ENCODE measurements at places on chromosomes 7 and 10.

- DNase-seq: no peak
These were observed 18.1 kb upstream of the PAXIP1 start for GRCh38 chr7:155020996-155021395.

DNA sequence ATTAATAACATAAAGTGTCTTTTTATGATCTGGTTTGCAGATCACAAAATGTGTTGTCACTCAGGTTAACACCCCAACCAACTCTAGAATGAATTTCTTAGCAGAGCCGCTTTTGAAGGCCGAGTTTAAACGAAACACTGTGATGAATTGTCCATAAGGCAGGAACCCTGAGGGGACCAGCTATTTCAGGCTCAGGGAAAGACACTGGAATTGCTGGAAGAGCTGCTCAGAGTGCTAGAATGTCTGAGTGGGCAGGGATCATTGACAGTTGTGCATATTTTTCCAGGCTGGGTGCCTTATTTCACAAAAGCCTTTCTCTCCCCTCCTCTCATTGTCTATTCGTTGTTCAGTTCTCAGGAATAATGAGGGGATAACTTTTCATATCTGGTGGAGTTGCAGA lies 68.7 kb upstream of the PRKG1 start:
- no peak for DNase-seq

DNA sequence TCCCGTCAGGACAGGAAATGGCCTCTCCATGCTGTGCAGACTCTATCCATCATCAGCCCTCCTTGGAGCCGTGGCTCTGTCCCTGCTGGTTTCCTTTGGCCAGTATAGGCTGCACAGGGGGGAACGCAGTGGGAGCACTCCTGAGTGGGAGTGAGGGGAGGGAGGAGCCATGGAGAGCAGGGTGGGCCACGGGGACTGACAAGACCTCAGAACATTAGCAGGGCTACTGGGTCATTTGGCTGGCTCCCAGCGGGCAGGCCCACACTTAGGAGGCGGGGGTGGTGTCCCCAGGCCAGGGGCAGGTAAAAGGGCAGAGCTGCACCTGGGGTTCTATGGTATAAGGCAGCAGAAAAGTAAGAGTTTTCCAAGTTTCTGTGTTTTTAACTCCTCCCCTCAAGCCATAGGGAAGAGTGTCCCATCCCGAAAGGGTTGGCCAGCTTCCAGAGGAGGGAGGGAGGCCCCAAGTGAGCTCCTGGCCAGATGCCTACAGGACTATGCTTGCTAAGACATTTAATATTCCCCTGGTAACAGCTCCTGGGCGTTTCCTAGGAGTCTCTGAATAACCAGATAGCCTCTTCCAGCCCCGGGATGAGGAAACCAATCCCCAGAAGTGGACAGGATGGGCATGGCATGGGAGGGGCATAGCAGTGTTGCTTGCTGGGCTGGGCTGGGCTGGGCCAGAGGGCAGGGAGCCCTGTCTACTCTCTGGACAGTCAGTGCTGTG lies 5.5 kb upstream of the OPN4 start:
- no peak for DNase-seq

DNA sequence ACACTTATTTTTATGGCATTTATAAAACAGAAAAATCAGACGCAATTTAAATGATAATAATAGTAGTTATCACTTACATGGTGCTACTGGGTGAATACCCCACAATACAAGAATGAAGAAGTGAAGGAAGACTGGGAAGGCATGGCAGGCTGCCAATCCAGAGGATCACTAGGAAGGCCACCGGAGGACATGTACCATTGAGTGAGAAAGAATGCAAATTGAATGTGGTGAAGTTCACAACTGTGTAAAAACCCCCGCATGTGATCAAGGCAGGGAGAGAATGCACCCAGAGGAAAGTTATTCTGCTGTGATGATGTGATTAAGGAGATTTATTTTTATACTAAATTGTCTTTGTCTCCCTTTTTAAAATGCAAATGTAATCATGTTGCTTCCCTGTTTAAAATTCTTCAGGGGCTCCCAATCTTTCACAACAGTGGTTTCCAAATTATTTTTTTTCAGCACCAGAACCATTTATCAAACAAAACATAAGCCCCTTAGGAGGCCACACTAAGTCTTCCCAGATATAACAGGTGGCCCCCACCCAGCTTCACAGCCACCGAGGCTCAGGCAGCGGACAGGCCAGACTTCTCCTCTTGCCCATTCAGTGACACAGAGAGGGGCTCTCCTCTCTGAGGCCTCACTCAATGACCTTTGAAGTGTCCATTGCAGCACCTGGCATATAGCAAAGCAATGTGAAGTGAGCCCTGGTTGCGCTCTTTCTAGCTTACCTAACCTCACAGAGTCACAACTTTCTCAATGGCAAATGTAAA lies 59.6 kb downstream of the FRMPD2 start:
- DNase-seq: no peak

DNA sequence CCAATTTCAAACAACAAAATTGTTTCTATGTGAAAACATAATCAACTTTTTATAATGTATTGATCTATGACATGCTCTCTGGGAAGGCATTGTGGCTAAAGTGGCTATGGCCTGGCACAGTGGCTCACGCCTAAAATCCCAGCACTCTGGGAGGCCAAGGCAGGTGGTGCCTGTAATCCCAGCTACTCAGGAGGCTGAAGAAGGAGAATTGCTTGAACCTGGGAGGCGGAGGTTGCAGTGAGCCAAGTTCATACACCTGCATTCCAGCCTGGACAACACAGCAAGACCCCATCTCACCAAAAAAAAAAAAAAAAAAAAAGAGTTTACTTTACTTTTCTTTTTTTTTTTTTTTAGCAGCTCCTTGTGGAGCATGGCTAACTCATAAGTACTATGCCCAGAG lies 38.9 kb upstream of the CPN1 start:
- no peak for DNase-seq

GRCh38 chr7:100835903-100836811 lies 8.8 kb upstream of the EPHB4 start:
- no peak for DNase-seq

DNA sequence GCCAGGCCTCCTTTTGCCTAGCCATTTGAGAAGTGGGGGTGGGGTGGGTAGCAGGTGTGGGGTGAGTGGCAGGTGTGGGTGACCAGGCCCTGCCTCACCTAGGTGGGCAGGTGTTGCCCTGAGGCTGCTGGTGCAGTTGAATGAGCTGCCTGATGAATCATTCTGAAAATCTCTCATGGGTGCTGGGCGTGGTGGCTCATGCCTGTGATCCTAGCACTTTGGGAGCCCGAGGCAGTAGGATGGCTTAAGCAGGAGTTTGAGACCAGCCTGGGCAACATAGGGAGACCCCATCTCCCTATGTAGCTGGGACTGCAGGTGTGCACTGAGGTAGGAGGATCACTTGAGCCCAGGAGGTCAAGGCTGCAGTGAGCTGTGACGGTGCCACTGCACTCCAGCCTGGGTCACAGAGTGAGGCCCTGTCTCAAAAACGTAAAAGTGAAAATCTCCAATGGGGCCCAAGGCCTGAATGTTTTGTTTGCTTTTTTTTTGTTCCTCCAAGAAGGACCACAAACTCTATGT lies 17.7 kb downstream of the TSPAN14 start:
- DNase-seq: no peak

DNA sequence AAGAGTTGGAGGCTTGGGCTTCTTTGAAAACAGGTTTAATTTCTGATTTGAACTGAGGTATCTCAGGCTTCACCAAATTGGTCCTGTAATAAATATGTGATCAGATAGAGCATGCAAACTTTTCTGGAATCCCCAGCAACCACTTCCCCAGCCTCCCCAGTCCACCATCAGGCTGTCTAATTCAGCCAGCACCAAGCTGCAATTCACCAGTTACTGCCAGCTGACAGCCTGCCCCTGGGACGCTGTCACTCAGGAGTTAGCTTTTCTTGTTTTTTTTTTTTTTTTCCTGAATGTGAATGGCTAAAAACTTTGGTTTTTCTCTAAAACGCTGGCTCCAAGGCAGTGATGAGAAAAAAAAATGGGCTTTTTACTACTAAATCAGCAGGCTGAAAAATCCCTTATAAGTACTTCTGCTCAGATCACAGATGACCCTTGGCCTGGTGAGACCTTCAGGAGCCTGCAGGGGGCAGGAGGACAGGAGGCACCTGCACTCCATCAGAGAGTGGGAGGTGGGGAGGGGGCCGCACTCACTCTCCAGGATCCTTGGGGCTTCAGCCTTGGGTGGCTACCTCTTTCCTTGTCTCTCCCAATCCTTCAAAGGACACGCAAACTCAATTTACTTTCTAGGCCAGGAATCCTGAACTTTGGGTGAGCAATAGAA lies 349.4 kb downstream of the GATA3 start:
- DNase-seq: peak; percentile 31

DNA sequence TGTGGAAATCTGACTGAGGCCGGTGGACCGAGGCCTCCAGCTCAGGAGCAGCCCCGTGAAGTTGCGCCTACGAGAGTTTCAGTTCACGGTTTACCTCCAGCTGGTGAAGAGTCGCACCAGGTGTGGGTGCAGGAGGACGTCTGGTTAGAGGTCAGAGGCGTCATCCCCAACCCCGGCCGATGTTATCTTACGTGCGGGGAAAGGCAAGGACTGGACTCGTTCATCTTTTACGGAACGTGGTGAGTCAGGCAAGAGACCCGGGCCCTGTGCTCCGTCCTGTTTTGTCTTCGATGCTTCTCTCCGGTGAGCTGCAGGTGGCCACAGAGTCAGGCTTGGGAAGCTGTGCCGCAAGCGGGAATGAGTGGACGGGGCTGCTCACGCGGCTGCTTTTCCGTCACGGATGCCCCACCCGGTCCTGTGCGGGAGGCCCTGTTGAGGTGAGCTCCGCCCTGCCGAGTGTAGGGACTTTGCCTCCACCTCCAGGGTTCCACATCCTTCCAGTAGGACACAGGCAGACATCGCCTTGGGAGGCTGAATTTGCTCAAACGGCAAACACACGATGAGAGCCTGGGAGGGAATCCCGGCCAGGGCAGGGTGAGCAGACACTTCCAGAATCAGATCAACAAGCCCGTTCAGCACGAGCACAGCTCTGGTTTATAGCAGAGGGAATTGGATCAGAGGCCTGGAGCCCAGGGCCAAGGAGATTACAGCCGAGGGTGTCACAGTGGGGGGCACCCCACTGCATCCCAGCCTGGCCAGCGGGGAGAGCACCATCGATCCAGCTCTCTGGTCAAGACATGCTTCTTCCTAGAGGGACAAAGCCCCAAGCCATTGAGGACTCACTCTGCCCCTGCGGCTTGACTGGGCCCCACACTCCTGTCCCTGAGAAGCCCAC lies 50.1 kb upstream of the INPP5A start:
- no peak for DNase-seq

All from CD4-positive, alpha-beta T cell (primary cell).